Endothelial cell (in vitro differentiated cells): ENCODE measurements at places on chromosomes 1 and 21.

GRCh38 chr1:22831729-22832413 is 121.2 kb downstream of the EPHB2 start:
- peaks cover 10% of the 10 kb centered on the region for H3K4me1 ChIP-seq
- H3K27ac ChIP-seq: no peak overlapping the region
- H3K27me3 ChIP-seq: no peaks in the 10 kb centered on the region
- H3K4me3 ChIP-seq: no peak overlapping the region
- no peak for DNase-seq

DNA sequence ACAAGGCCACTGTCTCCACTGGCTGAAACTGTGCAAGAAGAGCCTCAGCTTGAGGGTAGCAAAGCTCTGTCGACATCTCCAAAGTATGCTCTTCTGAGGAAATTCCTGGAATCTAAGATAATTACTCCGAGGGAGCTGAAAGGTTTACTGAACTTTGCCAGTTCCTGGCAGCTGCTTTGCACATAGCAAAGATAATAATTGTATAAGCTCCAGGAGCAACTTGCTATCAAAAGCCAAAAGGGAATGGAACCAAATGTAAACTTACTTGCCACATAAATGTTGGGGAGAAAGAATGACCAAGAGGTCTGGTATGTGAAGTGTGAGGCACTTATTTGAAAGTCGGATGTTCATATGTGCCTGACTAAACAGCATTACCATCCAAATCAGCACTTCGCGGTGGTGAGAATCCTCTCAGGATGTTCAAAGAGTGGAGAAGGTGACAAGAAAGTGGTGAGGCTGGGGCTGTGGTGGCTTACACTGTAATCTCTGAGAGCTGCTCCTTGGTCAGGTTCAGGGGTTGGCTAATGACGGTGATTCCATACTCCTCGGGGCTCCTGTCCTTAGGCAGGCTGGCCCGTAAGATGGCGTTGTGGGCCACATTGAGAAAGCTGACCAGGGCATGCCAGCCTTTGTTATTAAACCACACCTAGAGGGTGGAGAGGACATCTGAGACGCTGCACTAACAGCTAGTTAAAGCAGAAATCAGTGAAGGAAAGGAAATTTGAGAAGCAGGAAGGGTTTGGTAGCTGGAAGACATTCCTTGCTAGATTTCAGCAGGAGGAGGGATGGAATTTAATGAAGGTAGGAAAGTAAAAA is 100.0 kb downstream of the ABCA4 start:
- peak overlapping the region; percentile 34 for H3K27ac ChIP-seq
- no peak for DNase-seq
- peaks cover 31% of the 10 kb centered on the region for H3K36me3 ChIP-seq
- no peak overlapping the region for H3K4me3 ChIP-seq
- H3K27me3 ChIP-seq: peaks cover 5% of the 10 kb centered on the region
- H3K4me1 ChIP-seq: peaks cover 37% of the 10 kb centered on the region

GRCh38 chr1:87325982-87326738 is 2.5 kb upstream of the LMO4 start:
- DNase-seq: peak; percentile 56
- H3K4me3 ChIP-seq: no peak overlapping the region
- H3K36me3 ChIP-seq: peaks cover 5% of the 10 kb centered on the region
- peaks cover 8% of the 10 kb centered on the region for H3K4me1 ChIP-seq

DNA sequence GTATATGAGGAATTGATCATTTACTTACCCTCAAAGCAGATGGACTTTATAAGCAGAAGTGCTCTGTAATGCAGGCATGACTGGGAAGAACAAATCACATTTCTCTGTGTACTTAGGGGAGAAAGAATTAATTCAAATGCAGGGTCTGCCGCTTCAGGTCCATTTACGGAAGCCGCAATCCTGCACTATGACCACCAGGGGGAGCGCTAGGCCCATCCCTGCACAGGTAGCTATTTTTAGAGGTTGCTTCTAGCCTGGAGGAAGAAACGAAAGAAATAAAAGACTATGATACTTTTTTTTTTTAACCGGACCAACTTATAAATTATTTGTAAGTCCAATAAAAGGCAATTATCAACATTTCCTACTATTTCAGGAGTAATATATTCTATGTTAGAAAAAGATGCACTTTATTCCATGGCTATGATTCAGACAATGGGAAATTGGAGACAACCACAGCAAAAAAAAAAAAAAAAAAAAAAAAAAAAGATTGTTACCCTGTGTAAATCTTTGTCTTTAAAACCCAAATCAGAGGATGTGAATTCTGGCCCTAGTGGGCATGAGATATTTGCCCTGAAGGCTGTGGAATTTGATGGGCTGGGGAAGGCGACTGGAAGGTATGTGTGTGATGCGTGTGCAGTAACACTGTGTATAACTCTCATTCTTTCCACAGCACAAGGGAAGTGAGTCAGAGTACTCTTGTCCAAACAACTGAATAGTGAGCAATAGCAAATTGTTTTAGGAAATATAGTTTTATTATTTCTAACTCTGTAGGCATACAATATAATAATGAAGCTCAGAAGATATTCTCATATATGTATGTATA is 12.9 kb upstream of the FYB2 start:
- H3K4me3 ChIP-seq: no peak overlapping the region
- H3K4me1 ChIP-seq: no peaks in the 10 kb centered on the region
- H3K27ac ChIP-seq: no peak overlapping the region

GRCh38 chr1:217363319-217363718 is 267.6 kb downstream of the GPATCH2 start:
- H3K4me3 ChIP-seq: no peak overlapping the region
- peaks cover 5% of the 10 kb centered on the region for H3K27me3 ChIP-seq
- H3K27ac ChIP-seq: no peak overlapping the region
- no peak for DNase-seq
- no peaks in the 10 kb centered on the region for H3K36me3 ChIP-seq

DNA sequence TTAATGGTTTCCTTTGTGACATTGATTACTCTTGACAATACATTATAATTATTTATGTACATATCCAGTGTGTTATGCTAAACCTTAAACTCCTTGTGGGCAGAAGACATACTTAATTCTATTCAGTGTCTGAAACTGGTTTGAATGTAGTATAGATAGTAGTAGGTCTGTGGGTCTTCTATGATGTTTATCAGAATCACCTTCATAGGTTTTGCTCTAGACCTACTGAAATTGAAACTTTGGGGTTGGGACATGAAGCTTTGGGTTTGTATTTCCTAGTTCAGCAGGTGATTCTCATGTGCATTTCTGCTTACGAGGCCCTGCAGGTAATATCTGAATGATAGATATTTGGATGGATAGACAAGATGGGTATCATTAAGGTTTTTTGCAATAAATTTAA is 48.6 kb downstream of the MIGA1 start:
- H3K36me3 ChIP-seq: peaks cover 4% of the 10 kb centered on the region
- no peaks in the 10 kb centered on the region for H3K4me1 ChIP-seq
- peaks cover 2% of the 10 kb centered on the region for H3K27me3 ChIP-seq
- H3K4me3 ChIP-seq: no peak overlapping the region
- DNase-seq: no peak

DNA sequence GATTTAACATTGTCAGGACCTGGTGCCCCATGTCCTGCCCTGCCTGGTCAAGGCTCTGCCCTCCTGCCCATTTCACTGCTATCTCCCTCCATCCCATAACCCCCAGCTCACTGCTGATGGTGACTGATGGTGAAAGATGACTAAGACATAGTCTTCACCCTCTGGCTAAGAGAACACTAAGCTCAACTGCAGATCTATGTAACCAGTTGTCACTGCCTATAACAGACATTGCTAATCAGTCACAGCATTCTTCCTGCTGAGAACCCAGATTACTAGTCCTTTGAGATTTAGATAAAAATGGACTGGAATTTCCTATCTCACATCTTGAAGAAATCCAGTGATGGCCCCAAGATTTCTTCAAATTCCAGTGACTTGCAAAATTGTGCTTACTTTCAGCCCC is 8.0 kb upstream of the ZNF362 start:
- peaks cover 9% of the 10 kb centered on the region for H3K27me3 ChIP-seq
- peaks cover 10% of the 10 kb centered on the region for H3K4me1 ChIP-seq
- H3K4me3 ChIP-seq: no peak overlapping the region
- DNase-seq: no peak
- peaks cover 7% of the 10 kb centered on the region for H3K36me3 ChIP-seq
- no peak overlapping the region for H3K27ac ChIP-seq

DNA sequence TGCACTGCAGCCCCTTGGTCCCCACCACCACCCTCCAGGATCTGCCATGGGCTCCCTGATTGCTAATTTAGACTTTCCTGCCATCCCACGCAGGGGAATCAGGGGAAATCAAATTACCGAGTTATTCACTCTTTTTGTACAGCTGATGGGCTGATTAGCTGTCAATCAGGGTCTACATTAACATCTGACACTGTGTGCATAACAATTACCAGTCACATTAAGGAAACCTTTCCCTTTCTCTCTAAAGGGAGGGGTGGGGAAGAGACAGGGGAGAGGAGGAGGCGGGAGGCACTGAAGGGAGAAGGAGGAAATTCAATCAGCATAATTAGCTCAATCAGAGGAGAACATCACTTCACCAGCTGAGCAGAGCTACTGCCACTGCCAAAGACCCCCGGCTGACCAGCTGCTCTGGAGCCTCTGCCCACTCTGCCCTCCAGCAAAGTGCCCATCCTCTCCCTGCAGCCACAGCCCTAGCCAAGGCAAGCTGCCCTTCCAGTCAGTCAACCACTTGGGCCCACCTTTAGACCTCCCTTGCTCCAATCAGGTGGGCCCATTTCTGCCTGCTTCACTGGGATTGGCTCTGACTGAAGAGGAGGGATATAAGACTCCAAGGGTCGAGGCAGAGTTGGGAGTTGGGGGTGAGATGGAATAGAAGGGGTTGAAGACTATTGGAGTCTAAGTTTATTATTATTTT is 199.3 kb upstream of the ZC3H12A start:
- no peak overlapping the region for H3K27ac ChIP-seq
- H3K4me3 ChIP-seq: no peak overlapping the region
- H3K36me3 ChIP-seq: no peaks in the 10 kb centered on the region

GRCh38 chr21:29321932-29322928 is 23.5 kb downstream of the BACH1 start:
- H3K36me3 ChIP-seq: peaks cover 14% of the 10 kb centered on the region
- H3K4me1 ChIP-seq: peaks cover 3% of the 10 kb centered on the region
- DNase-seq: no peak
- no peaks in the 10 kb centered on the region for H3K27me3 ChIP-seq
- no peak overlapping the region for H3K27ac ChIP-seq

- no peak overlapping the region for H3K27ac ChIP-seq
- H3K36me3 ChIP-seq: no peaks in the 10 kb centered on the region
- no peak overlapping the region for H3K4me3 ChIP-seq
- no peaks in the 10 kb centered on the region for H3K27me3 ChIP-seq
Measured at GRCh38 chr1:215830226-215830810, 263.2 kb downstream of the KCTD3 start.

- DNase-seq: no peak
- peaks cover 31% of the 10 kb centered on the region for H3K36me3 ChIP-seq
Measured at GRCh38 chr1:225866061-225866837, 15.9 kb downstream of the TMEM63A start.

GRCh38 chr1:21149855-21150432 is 26.8 kb downstream of the EIF4G3 start:
- H3K4me3 ChIP-seq: peak overlapping the region; percentile 42
- H3K27me3 ChIP-seq: peaks cover 2% of the 10 kb centered on the region
- H3K36me3 ChIP-seq: no peaks in the 10 kb centered on the region
- DNase-seq: peak; percentile 11
- H3K4me1 ChIP-seq: peaks cover 14% of the 10 kb centered on the region

GRCh38 chr1:82844911-82845827 is 1044.4 kb downstream of the ADGRL2 start:
- peaks cover 3% of the 10 kb centered on the region for H3K4me1 ChIP-seq
- H3K27ac ChIP-seq: no peak overlapping the region
- H3K27me3 ChIP-seq: peaks cover 1% of the 10 kb centered on the region

GRCh38 chr1:159748370-159748769 is 32.4 kb upstream of the DUSP23 start:
- H3K4me3 ChIP-seq: no peak overlapping the region
- H3K27me3 ChIP-seq: no peaks in the 10 kb centered on the region
- H3K4me1 ChIP-seq: no peaks in the 10 kb centered on the region
- no peaks in the 10 kb centered on the region for H3K36me3 ChIP-seq
- DNase-seq: no peak

GRCh38 chr1:152457561-152457960 is 43.5 kb upstream of the CRNN start:
- H3K27ac ChIP-seq: no peak overlapping the region
- no peaks in the 10 kb centered on the region for H3K27me3 ChIP-seq
- peaks cover 7% of the 10 kb centered on the region for H3K4me1 ChIP-seq
- DNase-seq: no peak
- H3K4me3 ChIP-seq: no peak overlapping the region

DNA sequence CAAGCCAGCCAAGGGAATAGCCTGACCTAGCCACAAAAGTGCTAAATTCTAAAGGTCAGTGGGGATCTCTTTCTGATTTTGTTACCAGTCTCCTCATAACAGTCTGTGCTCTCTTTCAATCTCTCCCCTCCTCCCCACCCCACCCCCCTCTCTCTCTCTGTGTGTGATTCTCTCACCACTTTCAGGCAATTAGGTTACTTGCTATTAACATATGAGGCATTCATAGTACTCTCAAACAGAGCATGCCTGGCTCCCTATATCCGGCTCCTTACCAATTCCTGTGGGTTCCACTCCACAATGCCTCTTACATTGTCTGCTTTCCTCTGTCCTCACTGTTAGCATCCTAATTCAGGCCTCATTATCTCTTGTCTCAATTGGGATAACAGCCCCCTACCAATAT is 464.3 kb upstream of the DEPDC1 start:
- no peaks in the 10 kb centered on the region for H3K27me3 ChIP-seq
- H3K4me1 ChIP-seq: no peaks in the 10 kb centered on the region
- no peak overlapping the region for H3K27ac ChIP-seq

GRCh38 chr21:33403786-33404585 is 773 bp downstream of the IFNGR2 start:
- H3K27me3 ChIP-seq: peaks cover 7% of the 10 kb centered on the region
- H3K36me3 ChIP-seq: peaks cover 7% of the 10 kb centered on the region
- H3K27ac ChIP-seq: peak overlapping the region; percentile 86
- DNase-seq: peak; percentile 60
- H3K4me1 ChIP-seq: peaks cover 6% of the 10 kb centered on the region
